Pancreas (tissue), 10 donors: ENCODE measurements at places on chromosomes 3 and 15. TPM values are rescaled to one million over a fixed set of nuclear protein-coding genes. Genes with fewer than 3 reads are reported as not detected.

The PIERCE2 gene
- polyA plus RNA-seq, result 9.7 TPM

The SLC6A20 gene
- 7.7 TPM for polyA plus RNA-seq

The ABHD14A gene
- 36.3 TPM for polyA plus RNA-seq

The PARP15 gene
- polyA plus RNA-seq, result 0.76 TPM

The RGMA gene
- polyA plus RNA-seq, result 6.3 TPM

The LTF gene
- polyA plus RNA-seq, result 7.0 TPM

DNA sequence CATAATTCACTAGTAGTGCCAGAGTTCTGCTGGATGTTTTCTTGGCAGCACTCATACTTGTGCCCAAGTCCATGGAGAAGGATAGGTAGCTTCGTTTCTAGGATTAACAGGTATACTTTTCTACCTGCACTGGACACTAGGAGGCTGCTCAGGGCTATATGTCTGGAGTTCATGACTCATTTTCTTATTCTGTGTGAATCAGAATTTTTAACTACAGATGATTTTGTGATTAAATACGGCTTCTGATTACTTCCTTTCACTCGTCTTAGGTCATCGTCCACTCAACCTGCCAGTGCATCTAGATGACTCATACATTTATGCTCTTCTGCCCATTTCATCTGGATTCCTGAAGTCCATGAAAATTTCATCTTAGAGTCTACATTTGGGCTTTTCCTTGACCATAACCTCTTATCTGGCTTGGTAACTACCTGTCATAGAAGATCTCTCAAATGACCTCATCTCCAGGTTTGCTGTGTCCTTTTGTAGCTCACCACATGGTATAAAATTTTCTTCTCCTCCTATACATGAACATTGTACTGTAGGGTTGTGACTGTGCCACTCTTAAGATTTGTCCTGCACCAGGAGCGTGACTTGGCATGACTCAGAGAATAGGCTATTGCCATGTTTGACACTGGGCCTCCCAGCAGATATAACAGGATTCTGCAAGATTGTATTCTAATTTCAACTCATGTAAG is 66.7 kb upstream of the GCSAM start:
- no peak for DNase-seq

GRCh38 chr3:30319713-30320112 is 286.7 kb upstream of the TGFBR2 start:
- peak; percentile 22 for DNase-seq

DNA sequence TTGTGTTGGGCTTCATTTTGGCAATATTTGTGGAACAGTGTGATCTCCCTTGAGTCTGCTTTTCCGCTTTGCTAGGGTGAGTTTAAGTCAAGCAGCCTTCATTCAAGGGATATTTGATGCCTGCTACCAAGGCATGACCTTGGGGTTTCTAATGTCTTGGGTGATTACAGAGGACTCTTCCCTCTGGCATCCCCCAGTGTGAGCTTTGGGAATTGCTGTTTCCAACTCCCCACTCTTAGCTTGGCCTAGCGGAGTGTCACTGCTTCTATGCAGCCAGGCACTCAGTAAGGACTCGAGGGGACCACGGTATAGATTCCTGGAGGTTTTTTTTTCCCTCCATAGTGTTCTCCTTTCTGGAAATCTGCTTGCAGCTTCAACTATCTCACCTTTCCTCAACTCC is 21.1 kb downstream of the GCNT3 start:
- DNase-seq, result no peak

GRCh38 chr3:124529826-124530571 is 200.3 kb upstream of the UMPS start:
- DNase-seq, result no peak

GRCh38 chr15:80324545-80325080 is 72.6 kb upstream of the CTXND1 start:
- no peak for DNase-seq

GRCh38 chr15:40493089-40493840 is 22.5 kb downstream of the CHST14 start:
- DNase-seq, result no peak

- no peak for DNase-seq
Observed at GRCh38 chr3:27633224-27633545, 88.9 kb downstream of the EOMES start.

DNA sequence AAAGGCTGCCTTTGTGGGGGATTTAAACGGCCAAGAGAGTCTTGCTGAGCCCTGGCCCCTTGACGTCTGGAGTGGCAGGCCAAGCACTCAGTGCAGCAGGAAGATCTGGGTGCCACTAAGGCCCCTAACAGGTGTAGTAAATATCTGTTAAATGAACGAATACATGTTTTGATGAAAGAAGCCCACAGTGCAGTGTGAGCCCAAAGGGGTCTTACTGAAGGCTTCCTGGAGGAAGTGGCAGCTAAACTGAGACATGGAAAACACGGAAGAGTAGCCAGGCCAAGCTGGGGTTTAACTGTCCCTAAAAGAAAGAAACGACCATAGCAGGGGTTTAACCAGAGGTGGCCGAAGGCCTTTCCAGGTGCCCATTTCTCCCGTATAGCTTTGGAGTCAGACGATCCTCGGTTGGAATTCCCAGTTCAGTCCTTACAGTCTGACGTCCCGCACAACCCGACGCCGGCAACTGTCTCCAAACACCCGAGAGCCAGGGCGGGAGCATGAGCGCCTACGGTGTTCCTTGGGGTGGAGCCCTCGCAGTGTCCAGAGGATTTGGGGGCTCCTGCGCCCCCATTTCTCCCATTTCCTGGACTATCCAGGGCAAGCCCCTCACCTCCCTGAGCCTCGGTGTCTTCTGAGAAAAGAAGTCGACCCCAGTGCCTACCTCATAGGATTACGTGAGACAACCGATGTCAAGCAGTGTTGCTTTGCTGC is 910 bp upstream of the ABHD6 start:
- no peak for DNase-seq
